Activated CD4-positive, alpha-beta T cell treated with anti-CD3 and anti-CD28 coated beads for 48 hours (primary cell): ENCODE measurements at places on chromosomes 3 and 15.

DNA sequence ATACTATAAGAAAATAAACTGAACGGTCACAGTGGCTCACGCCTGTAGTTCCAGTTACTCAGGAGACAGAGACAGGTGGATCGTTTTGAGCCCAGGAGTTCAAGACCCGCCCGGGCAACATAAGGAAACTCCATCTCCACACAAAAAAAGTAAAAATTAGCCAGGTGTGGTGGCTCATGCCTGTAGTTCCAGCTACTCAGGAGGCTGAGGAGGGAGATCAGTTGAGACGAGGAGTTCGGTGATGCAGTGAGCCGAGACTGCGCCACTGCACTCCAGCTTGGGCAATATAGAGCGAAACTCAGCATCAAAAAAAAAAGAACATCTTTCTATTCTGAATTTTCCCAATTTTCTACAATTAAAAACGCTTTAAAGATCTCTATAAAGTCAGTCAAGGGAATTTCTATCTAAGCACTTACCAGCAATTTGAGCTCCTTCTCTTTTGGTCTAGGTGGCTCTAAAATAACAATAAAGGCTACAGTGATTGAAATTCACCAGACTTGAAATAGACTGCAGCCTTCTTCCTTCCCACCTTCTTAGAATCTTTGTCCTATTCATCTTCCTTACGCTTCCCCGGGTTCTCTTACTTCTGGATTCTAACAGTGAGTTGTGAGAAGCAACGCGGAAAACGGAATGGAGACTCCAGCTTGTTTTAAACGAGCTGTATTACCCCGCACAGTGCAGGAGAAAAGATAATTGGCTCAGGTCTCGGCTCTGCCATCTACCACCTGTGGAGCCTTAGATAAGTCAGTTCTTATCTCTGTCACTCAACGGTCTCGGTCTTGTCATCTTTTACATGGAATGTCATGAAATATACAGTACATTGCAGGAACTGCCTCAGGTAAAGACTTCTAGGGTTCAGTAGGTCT, 812 bp upstream of the SEC62 start:
- no peak for DNase-seq

- DNase-seq: no peak
Measured at GRCh38 chr3:155517903-155518302, 224.4 kb upstream of the STRIT1 start.

DNA sequence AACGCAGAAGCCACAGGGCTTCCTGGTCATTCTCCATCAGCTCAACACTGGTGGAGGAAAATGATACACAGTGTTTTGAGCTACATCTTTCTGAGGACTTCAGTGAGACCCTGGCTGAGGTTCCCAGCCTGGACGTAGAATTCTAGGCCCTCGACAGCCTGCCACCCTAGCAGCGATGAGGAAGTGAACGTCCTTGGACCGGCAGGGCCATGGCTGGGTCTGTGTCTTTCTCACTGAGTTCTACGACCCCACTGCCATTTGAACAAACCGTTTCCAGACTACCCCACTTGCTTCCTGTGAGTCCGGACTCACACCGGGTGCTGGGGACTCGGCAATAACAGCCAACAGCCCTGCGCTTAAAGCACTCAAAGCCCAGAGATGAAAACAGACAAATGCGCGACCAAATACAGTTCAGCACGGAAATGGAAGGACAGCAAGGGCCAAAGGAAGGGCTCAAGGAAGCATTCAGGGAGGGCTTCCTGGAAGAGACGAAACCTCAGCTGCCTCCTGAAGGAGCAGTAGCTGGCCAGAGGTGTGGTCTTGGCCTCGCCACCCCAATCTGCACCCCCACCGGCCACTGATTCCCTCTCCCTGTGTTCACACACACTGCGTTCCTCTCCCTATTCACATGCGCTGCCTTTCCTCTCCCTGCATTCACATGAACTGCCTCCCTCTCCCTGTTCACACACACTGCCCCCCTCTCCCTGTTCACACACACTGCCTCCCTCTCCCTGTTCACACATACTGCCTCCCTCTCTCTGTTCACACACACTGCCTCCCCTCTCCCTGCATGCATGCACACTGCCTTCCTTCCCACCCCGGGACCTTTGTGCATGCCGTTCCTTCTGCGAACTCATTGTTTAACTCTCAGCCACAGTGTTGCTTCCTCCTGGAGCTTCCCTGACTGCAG, 136.3 kb upstream of the PRR20G start:
- DNase-seq: no peak

- no peak for DNase-seq
Measured at GRCh38 chr3:141853629-141854168, 22.7 kb upstream of the ATP1B3 start.

DNA sequence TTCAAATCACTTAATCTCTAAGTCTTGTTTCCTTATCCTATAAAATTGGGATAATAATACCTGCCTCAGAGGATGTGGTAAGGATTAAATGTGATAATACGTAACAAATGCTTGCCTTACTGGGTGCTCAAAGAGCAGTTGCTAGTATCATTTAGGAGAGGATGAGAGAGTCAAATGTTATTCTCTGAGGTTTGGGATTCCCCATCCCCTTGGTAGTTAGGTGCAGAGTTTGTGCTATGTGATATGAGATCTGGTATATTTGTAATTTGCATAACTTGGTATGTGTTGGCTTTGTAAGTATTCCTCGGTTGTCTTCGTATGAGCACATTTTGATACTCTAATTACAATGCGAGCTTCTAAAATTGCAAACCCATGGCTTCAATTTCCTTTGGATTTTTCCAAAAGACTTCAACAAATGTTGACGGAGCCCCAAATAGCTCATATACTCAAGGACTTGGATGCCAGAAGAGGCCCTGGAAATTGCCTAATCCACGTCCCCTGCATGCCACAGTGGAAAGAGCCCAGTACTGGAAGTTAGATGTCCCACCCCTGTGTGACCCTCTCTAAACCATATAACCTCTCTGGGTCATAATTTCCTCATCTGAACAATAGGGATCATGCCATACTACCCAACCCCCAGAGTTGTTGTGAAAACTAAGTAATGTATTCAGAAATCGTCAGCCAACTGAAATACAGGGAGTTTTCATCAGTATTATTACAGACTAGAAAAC, 85.0 kb downstream of the FBN1 start:
- DNase-seq: no peak

DNA sequence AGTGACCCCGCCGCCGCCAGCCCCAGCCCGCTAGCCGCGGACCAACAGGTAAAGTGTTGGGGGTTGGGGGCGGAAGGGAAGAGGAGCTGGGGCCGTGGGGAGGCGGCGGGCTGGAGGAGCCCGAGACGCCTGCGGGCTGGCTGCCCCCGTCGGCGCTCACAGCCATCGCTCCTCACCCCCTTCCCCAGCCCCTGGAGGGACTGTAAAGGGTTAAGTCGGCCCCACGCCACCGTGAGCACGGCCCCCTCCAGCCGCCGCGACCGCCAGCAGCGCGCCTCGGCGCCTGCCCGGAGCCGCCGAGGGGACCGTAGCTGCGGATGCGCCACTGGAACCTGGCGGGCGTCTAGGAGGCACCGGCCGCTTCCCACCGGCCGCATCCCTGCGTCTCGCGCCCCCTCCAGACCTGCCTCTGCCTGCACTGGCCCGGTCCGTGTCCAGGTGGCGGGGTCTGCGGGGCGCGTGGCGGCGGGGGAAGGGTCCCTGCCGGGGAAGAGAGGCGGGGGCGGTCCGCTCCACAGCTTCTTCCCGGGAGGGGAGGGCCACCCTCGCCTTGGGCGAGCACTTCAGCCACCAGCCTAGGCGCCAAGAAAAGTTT, 522 bp downstream of the MED12L start:
- peak; percentile 18 for DNase-seq

DNA sequence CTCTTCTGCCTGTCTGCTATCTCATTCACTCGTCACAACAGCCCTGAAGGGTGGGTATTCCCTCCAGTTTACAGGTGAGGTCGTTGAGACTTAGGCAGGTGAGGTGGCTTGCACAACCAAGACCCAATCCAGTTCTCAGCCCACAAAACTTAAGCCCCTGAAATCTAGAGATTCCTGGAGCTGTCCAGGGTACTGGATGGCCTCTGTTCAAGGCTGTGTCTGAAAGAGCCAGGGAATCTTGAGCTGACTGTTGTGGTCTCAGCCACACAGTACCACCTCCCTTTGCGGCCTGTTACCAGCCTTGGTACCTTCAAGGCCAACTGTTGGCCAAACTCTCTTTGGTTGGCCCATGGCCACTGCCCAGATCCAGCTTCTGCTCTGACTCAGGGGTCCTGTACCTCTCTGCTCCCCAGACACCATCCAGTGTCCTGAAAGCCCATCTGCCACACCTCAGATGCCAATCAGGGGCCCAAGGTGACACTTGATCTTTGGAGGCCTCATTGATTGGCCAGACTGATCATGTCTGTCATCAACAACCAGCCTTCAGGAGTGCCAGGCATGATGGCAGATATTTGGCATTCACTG, 10.9 kb upstream of the FAM107A start:
- no peak for DNase-seq

DNA sequence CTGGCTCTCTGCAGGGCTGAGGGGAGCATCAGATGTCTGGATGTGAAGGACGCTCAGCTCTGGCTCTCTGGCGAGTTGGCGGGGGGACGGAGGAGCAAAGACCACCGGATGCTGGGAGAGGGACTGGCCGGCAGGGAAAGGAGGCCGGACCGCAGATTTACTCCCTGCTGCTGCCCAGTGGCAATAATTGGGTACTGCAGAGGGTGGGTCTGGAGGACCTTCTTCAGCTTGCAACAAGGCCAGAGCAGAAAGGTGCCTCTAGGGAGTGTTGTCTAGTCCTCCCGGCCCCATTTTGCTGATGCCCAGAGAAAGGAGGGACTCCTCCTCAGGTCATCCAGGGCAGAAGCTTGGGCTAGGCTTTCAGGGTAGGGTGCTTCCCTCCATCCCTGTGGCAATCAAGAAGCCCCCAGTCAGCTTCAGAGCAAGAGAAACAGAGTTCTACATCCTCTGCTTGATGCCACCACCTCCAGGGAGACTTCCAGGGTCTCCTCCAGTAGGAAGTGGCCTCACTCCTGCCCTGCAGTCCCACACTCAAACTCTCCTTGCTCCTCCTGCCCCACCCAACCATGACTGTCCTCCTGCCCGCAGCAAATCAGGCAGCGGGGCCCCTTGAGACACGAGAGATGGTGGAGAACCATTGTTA, 20.3 kb upstream of the CSPG4 start:
- peak; percentile 70 for DNase-seq

GRCh38 chr3:23017801-23018200, 185.3 kb upstream of the UBE2E2 start:
- no peak for DNase-seq

- DNase-seq: no peak
Measured at GRCh38 chr15:82570721-82571508, 30.7 kb upstream of the RPS17 start.

DNA sequence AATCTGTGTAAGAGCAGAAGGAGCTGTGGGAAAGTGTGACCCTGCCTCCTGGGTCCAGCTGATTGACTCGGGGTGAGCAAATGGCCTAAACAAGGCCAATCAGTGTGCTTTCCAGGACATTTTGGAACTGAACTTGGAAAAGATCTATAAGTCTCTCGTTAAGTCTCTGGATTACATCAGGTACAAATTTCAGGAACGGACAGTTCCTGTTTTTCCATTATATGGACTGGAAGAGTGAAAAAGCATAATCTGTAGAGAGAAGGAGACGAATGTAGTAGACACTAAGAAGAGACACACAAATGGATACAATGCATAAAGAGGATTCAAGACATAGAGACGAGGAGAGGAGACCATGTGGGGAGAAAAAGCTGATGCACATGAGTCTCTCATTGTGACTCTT, 167.3 kb downstream of the C3orf70 start:
- DNase-seq: no peak

GRCh38 chr3:126213379-126214028, 33.1 kb upstream of the ALDH1L1 start:
- no peak for DNase-seq

DNA sequence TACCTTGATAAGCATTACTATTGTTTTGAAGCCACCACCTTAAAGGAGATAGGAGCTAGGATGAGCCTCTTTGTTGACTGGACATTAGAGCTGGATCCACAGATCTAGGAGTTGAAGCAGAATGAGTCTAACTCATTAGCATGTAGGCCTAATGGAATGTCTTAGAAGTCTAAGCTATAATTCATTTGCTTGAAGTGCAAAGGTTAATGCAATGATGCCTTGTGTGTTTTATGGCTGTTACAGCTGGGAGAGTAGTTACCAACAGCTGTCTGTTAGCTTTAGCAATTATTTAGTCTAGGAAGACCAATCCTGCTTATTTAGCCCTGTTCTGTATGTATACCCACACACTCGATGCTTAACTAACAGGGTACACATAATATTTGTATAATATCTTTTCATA, 419.3 kb downstream of the TUSC7 start:
- no peak for DNase-seq

- peak; percentile 32 for DNase-seq
Measured at GRCh38 chr3:32438596-32439344, 47.1 kb downstream of the CMTM7 start.

- DNase-seq: no peak
Measured at GRCh38 chr3:15804553-15805095, 6.8 kb upstream of the ANKRD28 start.

GRCh38 chr3:194577986-194578905, 55.0 kb downstream of the TMEM44 start:
- DNase-seq: peak; percentile 44

GRCh38 chr15:86201313-86202008, 121.8 kb downstream of the AGBL1 start:
- no peak for DNase-seq

DNA sequence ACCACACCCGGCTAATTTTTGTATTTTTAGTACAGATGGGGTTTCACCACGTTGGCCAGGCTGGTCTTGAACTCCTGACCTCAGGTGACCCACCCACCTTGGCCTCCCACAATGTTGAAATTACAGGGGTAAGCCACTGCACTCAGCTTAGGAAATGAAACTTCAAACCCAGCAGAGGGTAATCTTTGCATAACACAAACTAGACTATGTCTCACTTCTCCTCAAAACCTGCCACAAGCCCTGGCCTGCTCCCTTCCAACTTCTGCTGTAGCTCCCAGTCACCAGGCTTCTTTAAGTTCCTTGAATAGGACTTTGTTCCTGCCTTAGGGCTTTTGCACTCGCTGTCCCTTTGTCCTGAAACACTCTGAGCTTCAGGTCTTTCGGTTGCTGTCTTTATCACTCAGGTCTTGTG, 39.2 kb upstream of the SEMA4B start:
- no peak for DNase-seq

- no peak for DNase-seq
Measured at GRCh38 chr3:3802046-3802445, 2.8 kb downstream of the LRRN1 start.

DNA sequence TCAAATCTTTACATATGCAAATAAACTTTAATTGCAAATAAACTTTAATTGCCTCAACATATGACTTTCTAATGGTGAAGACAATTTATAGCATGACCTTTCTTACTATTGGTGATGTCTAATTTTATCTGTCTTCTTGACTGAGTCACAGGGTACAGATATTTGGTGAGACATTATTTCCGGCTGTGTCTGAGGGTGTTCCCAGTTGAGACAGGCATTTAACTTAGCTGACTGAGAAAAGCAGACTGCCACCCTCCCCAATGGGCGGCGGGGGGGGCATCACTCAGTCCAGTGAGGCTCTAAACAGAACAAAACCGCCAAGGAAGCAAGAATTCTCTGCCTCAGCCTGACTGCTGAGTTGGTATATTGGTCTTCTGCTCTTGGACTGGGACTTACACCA, 160.0 kb downstream of the TBL1XR1 start:
- DNase-seq: peak; percentile 20
